AG10803 (cell line): ENCODE measurements at places on chromosomes 12 and 14.

DNA sequence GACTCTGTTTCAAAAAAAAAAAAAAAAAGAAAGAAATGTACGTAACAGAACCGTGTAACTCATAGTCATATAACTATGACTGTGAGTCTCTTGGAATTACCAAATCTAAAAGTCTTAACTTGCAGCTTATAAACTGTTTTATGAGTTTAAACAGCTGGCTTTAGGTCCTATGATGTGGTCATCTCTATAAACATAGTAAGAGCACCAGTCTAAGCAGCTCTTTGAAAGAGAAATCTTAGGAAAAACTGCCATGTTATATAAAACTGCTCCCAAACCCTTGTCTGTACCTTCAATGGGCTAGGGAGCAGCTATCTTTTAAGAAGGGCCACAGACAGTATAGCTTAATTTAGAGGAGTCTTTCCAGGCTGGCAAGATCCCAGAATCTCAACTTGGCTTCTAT, 115.5 kb upstream of the AEBP2 start:
- no peak for DNase-seq

DNA sequence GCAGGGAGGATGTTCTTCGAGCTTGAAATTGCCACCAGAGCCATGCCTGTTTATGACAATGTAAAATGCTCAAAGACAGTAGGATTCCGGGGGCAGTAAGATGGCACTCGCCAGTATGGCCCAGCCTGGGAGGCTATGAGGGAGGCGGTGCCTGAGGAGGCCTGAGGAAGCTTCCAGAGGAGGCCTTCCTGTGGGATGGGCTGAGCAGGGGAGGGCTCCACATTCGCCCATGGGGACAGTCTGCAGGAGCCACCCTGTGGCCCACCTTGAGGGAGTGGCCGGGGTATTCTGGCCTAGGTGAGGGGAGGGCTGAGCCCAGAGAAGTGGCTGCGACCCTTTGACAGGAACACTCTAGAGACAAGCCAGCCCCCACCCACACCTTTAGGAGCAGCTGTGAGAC, 50.7 kb downstream of the IQSEC3 start:
- DNase-seq = no peak

DNA sequence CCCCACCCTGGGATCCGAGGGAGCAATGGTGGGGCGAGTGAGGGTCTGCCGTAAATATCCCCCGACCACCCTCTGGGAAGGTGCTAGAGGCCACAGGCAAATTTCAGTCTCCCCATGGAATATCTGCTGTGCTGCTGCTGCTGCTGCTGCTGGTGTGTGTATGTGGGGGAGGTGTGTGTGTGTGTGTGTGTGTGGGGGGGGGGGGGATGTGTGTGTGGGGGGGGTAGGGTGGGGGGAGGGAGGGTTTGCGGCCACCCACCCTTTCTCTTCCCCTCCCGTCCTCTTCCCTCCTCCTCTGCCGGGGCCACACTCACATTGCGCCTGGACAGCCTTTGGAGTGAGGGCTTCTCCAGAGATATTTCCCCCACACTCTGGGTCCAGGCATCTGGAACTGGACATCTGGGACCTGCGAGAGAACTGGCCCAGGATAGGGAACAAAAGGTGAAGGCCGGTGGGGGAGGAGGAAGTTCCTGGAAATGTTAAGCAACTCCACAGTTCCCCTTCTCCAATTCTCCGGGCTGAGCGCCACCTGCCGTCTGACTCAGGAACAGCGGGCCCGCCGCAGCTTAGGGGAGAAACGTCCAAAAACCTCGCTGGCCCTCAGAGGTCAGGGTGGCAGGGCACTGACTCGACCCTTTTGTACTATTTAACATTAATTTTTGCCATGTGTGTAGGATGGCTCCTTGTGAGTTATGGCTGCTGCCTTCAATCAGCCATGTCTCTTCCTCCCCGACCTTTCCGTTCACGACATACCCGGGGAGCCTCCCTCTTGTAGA, at the start of gene C1RL:
Gene C1RL (minus strand): TSS at position 419 of the 776 bp plus-strand sequence. CDS start 34 bp downstream, at position 385.
- DNase-seq = peak; percentile 86

- DNase-seq = peak; percentile 11
Measured at GRCh38 chr14:88630565-88630964, 67.7 kb downstream of the ZC3H14 start.

DNA sequence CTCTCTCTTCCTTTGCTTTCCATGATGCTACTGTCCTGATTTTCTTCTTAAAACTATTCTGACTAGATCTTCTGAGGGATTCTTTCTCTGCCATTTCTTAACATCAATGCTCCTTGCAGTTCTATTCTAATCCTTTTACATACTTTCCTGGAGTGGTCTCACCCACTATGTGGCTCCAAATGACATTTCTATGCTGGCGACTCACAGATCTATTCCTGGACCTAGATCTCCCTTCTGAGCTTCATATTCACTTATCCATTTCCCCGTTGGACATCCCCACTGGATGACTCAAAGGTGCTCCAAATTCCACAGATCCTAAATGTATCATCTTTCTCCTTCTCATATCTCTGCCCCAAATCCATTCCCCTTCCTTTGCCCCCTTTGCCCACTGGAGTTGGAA, 4.1 kb downstream of the TEP1 start:
- DNase-seq = peak; percentile 45

DNA sequence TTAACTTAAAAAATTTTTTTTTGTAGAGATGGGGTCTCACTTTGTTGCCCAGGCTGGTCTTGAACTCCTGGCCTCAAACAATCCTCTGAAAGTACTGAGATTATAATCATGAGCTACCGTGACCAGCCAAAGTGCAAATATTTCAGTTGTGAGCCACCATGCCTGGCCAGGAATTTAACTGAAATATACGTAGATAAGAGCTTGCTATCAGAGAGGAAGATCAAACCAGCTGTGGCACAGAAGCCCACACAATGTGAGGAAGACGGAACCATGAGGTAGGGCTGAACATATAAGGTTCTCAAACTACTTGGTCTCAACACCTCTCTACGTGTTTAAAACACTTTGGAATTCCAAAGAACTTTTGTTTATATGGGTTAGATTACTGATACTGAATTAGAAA, 29.1 kb downstream of the ATG14 start:
- no peak for DNase-seq

- DNase-seq = no peak
Measured at GRCh38 chr12:70920251-70920851, at the start of gene PTPRR. PTPRR (minus strand) TSS chr12:70920738; CDS start chr12:70920390, 348 bp downstream.

- DNase-seq = peak; percentile 57
Measured at GRCh38 chr12:52248541-52249461, 15.8 kb downstream of the KRT7 start.

DNA sequence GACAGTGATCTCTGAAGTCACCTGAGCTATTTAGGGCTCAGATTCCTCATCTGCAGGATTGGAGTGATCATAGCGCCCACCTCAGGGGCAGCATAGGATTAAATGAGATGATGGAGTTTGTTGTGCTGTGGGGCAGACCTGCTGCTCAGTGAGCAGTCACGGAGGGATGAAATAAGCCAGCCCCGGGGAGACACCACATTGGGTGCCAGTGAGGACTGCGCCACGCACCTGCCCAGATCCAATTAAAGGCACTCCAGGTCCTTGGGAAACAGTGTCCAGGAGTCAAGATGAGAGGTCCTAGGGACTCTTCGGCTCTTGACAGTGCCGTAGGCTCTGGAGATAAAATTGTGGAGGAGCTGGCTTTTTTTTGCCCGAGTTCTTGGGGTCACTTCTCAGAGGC, 166.2 kb downstream of the ADGRD1 start:
- no peak for DNase-seq

DNA sequence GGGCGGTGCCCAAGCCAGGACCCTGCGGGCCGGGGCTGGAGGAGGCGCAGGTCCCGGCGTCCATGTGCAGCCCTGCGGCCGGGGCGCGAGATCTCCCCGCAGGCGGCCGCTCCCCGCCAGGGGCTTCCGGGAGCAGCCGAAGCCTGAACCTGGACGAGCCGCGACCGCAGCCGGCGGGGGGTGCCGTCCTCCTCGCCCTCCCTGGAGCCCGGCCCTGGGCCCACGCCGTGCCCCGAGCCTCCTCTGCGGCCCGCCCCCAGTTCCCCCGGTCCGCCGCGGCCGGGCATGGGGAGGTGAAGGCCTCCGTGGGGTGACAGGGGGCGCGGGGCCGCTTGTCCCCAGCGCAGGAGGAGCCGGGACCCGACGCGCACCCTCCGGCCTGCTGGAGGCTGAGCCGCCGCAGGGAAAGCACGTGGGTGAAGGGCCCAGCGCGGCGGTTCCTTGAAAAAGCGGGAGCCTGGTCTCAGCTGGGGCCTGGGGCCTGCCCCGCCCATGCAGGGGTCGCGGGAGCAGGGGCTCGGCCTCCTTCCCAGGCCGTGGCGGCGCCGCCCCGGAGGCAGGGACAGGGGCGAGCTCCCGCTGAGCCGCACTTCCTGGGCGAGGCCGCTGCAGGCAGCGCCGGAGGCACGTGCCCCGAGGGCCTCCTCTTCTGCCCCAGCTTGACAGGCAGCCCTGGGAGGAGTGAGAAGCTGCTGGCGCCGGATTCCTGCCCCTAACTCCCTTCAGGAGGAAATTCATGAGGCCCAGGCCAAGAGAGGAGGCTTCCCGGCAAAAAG, 55.6 kb upstream of the PPP2R5C start:
- DNase-seq = peak; percentile 14

- no peak for DNase-seq
Measured at GRCh38 chr12:5364036-5364770, 67.7 kb upstream of the NTF3 start.

- DNase-seq = peak; percentile 74
Measured at GRCh38 chr12:110312581-110313360, 31.7 kb downstream of the ATP2A2 start.

- DNase-seq = peak; percentile 64
Measured at GRCh38 chr14:55129086-55129427, at the start of gene LGALS3. LGALS3 (plus strand) TSS chr14:55129252; CDS start chr14:55137374, 8,122 bp downstream.

DNA sequence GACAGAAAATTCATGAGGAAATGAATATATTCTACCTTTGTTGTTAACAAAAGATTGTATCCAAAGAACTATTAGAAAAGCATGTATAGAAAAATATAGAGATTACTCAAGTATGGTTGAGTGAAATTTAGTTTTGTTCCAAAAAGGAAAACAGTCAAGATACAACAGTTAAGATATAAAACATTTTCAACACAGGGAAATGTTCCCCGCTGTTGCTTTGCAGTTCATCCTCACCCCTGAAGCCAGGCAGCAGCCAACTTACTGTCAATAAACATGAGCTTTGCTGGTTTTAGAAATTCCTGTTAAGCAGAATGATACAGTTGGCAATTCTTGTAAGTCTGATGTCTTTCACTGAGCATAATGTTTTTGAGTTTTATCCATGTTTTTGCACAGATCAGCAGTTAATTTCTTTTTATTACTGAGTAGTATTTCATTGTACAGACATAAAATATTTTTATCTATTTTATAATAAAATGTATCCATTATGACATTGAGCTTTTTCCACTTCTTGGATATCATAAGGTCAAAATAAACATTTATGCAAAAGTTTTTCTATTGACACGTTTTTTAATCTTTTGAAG, 1.2 kb upstream of the CLEC2B start:
- peak; percentile 10 for DNase-seq

GRCh38 chr14:96405677-96406076, 13.7 kb downstream of the AK7 start:
- DNase-seq = no peak

DNA sequence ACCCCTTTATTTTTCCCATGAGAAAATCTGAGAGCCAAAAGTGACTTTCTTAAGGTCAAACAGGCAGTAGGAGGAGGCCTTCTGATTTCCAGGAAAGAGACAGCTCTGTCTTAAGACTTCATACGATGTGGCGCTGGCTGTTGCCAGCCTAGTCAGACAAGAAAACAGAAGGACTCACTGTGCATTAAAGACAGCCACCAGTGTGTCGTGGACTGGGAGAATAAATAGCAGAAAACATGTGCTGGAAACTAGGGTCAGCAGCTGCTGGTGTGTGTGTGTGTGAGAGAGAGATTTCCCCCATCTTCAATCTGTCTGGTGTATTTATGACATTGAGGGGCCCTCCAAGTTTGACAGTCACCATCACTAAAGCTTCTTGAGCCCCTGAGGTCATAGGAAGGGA, 708.6 kb upstream of the TMEM132C start:
- no peak for DNase-seq

GRCh38 chr14:101728367-101728742, 33.2 kb upstream of the PPP2R5C start:
- no peak for DNase-seq

GRCh38 chr12:50635364-50635763, 128.5 kb upstream of the ATF1 start:
- no peak for DNase-seq

GRCh38 chr12:15278816-15279658, 43.3 kb upstream of the PTPRO start:
- peak; percentile 81 for DNase-seq

DNA sequence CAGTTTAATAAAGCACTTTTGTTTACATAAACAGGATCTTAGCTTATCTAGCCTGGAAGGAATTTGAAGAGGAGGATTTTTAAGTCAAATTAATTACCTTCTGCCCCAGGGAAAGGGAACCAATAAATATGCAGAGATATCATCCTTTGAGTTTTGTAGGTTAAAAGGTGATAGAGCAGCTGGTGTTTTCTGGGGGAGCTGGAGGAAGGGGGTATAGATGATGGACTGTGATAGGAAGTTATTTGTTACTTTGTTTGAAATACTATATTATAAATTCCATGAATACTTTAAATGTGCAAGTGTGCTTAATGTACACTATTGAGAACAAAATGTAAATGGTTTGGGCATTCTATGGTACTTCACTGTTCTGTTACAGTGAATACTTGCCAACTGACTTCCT, 55.2 kb downstream of the NPAS3 start:
- DNase-seq = no peak

- no peak for DNase-seq
Measured at GRCh38 chr14:100735271-100735670, 8.6 kb downstream of the DLK1 start.
